ENCODE measurements at places on chromosomes 5 and 9.

DNA sequence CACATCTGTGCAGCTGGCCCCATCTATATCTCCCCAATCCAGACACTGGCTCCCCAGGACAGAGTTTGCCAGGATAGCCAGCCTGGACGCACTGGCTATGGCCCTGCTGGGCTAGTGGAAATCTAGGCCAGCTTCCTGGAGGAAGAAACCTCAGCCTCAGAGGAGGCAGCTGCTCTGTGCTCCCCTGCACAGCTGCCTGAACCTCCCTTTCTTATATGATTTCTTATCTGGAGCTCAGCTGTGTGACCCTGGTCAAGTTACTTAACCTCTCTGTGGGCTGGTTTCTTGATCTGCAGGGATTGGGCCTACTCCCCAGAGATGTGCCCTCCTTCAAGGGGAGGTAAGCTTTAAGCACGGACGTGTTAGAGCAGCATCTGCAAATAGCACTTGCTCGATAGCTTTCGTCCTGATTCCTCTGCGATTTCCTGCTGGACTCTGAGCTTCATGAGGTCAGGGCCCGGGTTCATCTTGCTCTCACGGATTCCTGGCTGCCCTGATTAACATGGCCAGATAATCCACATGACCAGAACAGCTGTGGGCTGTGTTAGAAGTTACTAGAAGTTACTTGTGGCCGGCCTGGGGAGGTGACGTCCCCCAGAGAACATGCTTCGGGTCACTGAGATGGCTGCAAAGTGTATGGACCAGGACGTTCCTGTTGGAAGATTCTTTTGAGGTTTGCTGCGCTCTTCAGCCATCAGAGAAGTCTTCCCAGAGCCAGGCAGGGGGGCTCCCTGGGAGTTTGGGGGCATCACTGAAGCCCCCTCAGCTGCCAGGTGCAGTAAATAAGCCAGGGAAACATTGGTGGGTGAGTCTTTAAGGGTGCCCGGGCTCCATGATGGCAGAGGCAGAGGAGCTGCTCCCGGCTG lies 14.5 kb downstream of the C9orf50 start:
- no peak for DNase-seq

DNA sequence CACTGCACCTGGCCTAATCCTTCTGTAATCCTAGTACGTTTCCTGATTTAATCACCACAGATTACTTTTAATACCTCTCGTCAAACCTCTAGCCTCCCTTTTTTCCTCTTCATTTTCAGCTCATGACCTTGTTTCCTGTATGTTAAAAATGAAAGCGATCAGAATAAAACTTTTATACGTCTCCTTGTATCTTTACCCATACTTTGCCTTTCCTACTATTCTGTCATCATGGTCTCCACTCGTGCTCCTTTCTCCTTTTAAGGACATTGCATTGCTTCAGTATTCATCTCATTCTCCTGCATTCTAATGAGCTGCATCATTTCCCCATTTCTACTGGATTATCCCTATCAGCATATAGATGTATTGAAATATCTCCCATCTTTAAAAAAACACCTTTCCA lies 8.5 kb downstream of the CDC42SE2 start:
- no peak for DNase-seq

DNA sequence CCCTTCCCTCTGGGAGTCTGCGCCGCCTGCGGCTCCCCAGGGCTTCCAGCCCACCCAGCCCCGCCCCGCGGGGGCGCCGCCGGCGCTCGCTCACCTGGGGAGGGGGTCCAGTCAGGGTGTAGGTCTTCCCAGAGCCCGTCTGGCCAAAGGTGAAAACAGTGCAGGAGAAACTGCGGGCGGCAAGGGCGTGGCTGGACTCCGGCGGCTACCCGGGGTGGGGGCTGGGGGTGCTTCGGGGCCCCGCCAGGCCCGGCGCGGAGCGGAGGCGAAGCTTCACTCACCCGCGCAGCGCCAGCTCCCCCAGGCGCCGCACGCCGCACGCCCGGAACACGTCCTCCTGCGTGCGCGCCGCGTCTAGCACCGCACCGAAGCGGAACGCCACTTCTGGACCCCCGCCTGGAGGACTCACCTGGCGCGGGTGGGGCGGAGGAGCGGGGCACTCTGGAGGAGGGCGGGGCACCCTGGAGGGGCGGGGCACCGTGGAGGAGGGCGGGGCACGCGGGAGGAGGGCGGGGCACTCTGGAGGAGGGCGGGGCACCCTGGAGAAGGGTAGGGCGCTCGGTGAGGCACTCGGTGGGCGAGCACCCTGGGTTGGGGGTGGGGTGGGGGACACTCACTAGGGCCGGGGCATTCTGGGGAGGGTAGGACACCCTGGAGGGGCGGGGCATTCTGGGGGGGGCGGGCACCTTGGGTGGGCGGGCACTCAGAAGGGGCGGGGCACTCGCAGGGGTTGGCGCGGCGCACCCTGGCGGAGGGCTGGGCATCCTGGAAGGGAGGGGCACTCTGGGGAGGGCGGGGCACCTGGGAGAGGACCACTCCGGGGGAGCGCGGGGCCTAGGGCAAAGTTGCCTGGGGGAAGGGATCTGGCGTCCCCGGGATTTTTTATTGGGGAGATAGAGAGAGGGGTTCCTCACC lies 814 bp downstream of the KIF12 start:
- no peak for DNase-seq

GRCh38 chr5:72082048-72082447 lies 25.2 kb upstream of the MAP1B start:
- no peak for DNase-seq

DNA sequence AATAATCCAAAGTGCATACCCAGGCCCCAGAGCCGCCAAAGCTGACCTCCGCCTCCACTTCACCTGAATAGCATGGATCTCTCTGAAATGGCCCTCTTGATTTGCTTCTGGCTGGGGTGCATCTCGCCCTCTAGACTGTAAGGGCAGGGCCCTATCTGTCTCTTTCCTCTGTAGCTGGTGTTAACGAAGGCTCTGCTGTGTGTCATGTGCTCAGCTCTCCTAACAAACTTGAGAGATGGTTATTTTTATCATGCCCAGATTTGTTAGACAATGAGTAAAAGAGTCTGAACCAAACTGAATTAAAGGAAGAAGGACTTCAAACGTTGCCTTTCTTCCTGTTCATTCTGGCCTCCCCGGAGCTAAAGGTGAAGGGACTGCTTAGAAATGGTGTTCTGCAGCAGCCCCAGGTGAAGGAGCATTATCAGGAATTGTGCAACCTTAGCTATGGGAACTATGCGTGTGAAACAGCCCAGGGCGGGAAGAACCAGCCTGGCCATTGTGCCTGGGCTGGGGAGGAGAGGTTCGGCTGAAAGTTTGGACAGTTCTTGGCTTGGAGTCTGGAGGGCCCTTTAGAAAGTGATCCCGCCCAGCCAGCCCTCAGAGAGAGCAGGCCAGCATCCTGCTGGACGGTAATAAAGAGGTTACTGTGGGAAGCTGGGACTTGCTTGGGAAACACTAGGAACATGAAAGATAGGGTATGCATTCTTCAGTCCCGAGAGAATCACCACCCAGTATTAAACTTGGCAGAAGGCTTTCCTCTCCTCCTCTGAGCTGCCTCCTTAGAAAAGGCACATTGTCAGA lies 73.5 kb downstream of the WWC1 start:
- no peak for DNase-seq

DNA sequence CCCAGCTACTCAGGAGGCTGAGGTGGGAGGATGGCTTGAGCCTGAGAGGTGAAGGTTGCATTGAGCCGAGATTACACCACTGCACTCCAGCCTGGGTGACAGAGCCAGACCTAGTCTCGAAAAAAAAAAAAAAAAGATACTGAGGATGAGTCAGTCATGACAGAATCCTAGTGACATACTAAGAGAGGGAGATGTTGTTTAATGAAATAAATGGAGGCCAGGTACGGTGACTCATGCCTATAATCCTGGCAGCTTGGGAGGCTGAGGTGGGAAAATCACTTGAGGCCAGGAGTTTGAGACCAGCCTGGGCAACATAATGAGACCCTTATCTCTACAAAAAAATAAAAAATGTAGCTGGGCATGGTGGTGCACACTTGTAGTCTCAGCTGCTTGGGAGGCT lies 107.2 kb downstream of the ZFAND5 start:
- no peak for DNase-seq

GRCh38 chr5:160054831-160055230 lies 45.9 kb downstream of the TTC1 start:
- no peak for DNase-seq

DNA sequence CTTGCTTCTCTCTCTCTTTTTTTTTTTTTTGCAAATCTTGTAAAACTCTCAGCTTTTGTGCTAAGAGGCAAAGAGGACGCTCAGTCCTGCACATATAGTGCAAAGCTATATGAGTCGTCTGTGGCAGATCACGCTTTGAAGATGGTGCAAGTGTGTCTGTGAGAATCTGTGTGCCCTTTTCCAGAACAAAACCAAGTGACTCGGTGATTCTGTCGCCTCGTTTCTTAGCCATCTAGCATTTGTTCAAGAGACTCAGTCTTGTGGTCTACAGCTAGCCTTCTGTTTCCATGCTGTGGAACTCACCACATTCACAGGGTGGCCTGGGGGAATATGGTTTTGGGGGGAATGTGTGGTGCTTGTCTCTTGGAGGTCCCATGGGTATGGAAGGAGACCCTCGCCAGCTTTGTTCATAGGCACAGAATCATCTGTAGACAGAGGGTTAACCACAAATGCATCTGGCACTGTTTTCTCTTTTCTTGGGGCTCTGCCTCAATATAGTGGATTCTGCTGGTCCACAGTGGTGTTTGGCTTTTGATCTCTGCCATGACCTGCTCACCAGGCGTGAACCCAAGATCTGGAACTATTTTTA lies 82.1 kb downstream of the C9orf152 start:
- no peak for DNase-seq
